ENCODE measurements at places on chromosomes 4 and X.

GRCh38 chr4:66357316-66357715, 687.0 kb upstream of the EPHA5 start:
- DNase-seq: no peak

DNA sequence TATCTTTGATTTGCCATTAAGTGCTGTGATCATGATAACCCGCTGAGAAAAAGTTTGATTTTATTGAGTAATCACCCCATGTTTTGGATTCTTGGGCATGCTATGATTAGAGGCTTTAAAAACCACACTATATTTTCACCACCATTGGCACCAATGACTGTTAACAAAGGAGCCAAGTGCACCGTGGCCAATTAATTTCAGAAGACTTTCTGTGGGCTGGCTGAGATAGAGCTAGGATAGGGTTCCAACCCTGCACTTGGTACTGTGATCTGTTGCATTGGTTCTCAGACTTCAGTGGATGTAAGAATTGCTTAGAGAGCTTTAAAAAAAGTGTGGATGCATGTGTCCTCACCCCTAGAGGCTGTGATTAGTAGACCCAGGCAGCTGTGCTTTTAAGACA, 32.4 kb downstream of the OCRL start:
- no peak for DNase-seq

GRCh38 chr4:151983854-151984253, 223.0 kb upstream of the GATB start:
- peak; percentile 29 for DNase-seq

GRCh38 chrX:72576141-72576894, 3.7 kb upstream of the HDAC8 start:
- DNase-seq: no peak

DNA sequence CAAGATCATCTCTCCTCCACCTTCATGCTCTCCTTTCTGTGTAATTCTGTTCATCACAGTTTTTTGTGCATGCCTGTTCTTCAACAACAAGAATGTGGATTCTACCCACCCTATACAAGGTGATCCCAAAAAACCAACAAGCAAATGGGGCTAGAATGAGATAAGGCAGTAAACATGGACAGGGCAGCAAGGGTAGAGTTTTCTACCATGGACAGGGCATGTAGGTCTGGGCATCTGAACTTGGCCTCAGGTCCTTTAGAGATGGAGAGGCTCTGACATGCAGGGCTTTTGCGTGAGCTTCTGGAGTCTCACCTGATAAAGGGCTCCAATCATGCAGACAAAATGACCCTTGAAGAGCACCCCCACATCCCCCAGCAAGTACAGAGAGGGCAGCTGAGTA, 36.4 kb downstream of the MAP7D2 start:
- DNase-seq: no peak

DNA sequence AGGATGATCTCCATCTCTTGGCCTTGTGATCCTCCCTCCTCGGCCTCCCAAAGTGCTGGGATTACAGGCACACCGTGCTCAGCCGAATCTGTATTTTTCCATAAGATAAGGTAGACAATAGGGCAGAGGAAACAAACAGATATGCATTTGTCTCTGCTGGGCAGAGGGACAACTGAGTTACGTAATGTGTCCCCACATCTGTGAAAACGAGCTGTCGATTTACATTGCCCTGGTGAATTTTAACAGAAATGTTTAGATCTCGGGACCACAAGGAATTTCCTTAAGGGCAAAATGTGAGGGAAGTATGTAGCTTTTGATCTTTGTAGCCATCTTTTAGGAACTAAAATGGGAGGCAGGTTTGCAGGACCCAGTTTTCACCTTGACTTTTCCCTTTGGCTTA, 189.7 kb downstream of the TRIML1 start:
- no peak for DNase-seq

GRCh38 chrX:107712231-107713202, 63.1 kb downstream of the TSC22D3 start:
- DNase-seq: no peak

GRCh38 chrX:101081231-101081630, 2.6 kb downstream of the TMEM35A start:
- DNase-seq: no peak

GRCh38 chr4:37889849-37890800, 759 bp upstream of the TBC1D1 start:
- DNase-seq: no peak

DNA sequence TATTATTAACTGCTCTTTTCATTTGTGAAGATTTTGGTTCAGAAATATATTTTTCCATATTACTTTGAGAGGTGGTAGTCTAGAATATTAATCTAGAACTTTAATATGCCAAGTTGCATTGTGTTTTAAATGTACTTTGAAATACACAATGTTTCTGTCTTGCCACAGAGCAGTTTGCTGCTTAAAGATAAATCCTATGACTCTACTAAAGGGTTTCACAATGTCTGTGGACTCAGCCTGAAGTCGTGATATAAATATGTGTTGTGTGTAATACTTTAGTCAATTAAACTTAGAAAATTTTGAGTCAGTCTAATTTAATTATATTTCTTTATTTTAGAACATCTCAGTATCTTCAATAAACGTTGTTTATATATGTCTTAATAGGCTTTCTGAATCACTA, 1771.7 kb upstream of the PCDH7 start:
- DNase-seq: no peak

DNA sequence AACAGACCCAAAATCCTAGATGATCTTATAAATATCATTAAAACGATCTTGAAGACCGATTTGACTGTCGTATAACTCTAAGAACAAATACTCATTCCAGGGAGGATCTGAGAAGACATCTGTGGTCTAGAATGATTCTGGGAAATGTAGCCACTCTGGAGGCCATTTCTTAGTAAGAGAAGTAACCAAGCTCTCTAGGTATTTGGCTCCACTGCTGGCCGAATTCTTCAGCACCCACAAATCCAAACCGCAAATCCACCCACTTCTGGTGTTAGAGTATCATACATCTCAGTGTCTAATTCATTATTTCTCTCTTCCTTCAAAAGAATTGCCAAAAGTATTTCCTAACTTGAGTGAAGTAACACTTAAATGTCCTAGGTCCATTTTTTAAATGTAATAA, 23.9 kb downstream of the KLHL5 start:
- DNase-seq: no peak

- no peak for DNase-seq
Measured at GRCh38 chrX:119672426-119672825, 20.5 kb downstream of the SEPTIN6 start.

DNA sequence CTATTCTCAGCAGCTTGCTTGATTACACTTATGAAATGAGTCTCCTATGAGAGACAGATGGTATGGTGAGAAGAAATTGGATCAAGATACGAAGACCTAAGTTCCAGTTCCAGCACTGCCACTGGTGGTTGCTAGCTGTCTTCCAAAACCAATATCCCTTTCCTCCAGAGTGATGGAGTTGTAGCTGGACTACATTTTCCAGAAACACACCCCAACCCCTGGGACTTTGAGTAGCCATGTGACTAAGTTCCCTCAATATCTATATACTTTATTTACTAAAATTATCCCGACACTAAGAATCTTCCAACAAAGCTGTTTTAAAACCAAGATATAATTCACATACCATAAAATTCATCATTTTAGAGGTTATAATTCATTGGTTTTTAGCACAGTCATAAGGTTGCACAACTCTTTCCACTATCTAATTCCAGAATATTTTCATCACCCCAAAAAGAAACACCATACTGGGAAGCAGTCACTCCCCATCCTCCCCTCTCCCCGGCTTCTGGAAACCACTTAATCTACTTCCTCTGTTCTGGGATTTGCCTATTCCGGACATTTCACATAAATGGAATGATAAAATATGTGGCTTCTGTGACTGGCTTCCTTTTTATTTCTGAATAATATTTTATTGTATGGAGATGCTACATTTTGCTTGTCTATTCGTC, 118.0 kb downstream of the MANBA start:
- DNase-seq: no peak

GRCh38 chr4:14157262-14157661, 529.7 kb upstream of the BOD1L1 start:
- no peak for DNase-seq

DNA sequence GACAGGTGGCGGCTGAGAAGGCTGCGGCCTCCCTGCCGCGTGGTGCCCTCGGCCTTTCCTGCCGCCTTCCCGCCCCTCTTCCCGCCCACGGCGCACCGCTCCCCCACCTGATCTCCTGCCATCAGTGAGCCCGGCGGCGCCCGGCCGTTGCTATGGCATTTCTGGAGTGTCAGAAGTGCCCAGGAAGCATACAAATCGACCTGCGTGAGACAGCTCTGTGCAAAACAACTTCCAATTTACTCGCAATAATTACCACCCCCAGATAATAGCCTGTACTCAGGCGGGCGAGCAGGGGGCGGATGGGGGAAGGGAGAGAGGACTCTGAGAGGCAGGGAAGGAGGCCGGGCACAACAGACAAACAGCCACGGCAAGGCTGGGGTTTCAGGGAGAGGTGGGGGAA, 16.6 kb upstream of the ERCC6L start:
- no peak for DNase-seq
